Tibial nerve (tissue), 4 donors: ENCODE measurements at places on chromosomes 11 and 22. TPM values are rescaled to one million over a fixed set of nuclear protein-coding genes. Genes with fewer than 3 reads are reported as not detected.

GRCh38 chr11:119447664-119448242 lies 24.8 kb upstream of the THY1 start:
- DNase-seq: no peak

GRCh38 chr11:95697614-95698408 lies 91.8 kb downstream of the FAM76B start:
- no peak for DNase-seq

GRCh38 chr11:34114014-34114413 lies 8.6 kb downstream of the NAT10 start:
- DNase-seq: no peak

GRCh38 chr11:64000026-64000739 lies 13.9 kb downstream of the OTUB1 start:
- DNase-seq: peak; percentile 49

- no peak for DNase-seq
These were observed 24.3 kb downstream of the GLYATL1 start for GRCh38 chr11:58963551-58964104.

DNA sequence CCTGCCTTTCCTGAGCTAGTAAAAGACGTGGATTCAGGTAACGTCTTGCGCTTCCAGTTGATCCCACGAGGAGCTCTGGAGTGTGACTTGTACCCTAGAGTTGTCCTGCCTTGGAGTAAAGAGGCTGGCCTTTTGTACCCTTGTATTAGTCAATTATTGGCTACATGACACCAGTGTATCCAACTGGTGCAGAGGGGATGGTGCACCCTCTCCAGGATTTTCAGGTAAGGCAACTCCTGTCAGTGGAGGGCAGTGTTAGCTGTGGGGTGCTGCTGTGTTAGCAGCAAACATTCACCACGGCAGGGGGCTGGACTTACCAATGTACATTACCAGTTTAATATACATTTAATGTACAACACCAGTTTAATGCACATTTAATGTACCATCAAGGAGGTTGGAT lies 233.5 kb downstream of the MIAT start:
- DNase-seq: no peak

DNA sequence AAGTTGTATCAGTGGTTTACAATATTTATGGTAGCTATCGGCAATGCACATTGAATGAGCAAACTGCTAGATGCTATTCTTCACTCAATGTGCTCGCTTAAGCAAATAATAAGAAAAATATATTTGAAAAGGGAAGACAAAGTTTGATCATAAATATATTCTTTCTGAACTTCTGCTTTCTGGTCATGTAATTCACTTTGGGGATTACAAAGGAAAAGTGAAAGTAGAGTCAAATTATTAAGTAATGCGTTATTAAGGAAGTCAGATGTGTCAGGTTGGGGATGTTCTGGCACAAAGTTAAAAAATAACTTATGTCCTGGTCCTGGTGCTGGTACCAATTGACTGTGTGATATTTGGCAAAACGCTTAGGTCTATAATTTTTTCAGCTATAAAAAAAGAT lies 98.0 kb upstream of the TRIM77 start:
- DNase-seq: no peak

Gene JHY
- 17.3 TPM for total RNA-seq

Gene TRIM49
- total RNA-seq: not detected

Gene LARGE2
- not detected for total RNA-seq

Gene TRIM5
- total RNA-seq: 32.7 TPM

Gene OR52I2
- total RNA-seq: not detected

Gene TSPAN32
- total RNA-seq: 9.0 TPM

Gene SESN3
- 64.5 TPM for total RNA-seq
